ENCODE measurements at places on chromosomes 2 and 18.

DNA sequence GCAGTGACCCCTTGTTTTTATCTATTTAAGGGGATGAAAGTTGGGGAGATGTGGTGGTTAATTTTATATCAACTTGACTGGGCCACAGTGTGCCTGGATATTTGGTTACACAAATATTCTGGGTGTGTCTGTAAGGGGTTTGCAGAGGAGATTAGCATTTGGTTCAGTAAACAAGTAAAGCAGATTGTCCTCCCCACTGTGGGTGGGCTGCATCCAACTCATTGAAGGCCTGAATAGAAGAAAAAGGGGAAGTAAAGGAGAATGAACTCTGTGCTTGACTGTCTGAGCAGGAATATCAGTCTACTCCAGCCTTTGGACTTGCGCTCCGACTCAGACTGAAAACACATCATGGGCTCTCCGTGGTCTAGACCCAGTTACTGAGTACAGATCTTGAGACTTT lies 80.9 kb downstream of the GCA start:
- DNase-seq: no peak

DNA sequence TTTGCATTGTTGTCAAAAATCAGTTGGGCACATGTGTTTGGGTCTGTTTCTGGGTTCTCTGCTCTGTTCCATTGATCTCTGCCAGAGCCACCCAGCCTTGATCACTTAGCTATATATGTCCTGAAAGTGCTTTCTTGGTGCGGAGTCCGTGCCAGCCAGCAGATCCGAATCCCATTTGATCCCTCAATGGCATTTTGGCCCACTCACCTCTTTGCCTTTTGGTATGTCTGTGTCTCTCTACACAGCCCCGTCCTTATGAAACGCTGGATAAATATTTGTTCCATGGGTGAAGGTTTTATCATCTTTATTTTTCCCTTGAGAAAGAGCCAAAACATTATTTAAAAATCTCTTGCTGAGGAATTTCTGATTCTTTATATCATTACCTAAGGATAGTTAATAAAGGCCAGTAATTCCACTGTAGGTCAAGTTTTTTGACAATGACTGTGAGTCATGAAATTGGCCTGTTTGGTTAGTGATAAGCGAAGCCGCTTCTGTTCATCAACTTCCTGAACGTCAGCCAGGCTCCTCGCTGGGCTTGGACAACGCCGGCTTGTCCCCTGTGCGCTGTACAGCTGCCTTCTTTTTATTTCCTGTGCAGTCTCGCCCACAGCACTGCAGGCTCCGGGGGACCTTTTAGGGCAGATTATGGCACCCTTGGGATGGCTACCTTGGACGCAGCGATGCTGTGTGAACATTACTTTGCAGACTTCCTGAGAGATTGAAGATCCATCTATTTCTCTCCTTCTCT lies 24.9 kb downstream of the MTCL1 start:
- no peak for DNase-seq

- no peak for DNase-seq
Measured at GRCh38 chr2:228747483-228747882, 523.6 kb downstream of the PID1 start.

DNA sequence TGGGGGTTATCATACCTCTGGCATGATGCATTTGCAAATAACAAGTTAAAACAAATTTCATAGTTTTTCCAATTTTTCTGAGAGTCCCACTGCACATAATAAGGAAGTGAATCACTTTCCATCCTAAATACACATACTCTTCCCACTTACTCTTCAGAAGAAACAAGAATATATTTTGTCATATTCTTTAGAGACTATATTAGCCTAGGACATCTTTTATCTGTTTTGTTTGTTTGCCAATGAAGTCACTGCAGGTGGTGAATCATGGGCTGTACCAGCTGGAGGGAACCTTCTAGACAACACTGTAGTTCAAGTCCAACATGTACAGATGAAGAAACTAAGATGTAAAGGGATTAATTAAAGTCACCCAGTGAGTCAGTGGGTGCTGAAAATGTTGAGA lies 116.8 kb downstream of the XIRP2 start:
- no peak for DNase-seq

DNA sequence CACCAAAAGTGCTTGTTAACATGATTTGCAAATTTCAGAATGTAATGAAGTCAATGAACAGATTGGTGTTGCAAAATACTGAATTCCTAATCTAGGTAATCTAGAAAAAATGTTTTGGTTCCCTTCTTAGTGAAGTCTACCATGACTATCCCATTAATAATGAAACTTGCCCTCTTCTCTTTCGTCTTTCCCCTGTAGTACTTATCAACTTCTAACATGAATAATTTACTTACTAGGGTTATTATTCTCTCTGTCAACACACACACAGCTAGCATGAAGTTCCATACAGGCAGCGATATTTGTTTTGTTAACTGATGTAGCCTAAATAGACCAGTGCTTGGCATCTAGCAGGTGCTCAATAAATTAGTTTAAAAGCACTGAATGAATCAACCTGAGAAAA lies 160.2 kb downstream of the NCK2 start:
- no peak for DNase-seq

DNA sequence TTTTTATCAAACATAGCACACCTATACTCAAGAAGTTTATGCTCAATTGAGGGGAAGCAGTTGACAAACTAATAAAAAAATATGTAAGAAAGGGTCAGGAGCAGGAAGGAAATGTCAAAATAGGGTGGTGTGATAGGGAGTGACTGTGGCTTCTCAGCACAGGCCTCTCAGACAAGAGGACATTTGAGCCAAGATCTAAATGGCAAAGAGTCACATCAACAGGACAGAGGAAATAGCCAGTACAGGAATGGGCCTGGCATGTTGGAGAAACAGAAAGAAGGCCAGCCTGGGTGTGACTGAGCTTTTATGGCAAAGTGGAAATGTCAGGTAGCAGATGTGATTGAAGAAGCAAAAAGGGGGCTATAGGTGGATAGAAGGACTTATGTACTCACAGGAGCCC lies 117.0 kb downstream of the CCDC148 start:
- DNase-seq: no peak

DNA sequence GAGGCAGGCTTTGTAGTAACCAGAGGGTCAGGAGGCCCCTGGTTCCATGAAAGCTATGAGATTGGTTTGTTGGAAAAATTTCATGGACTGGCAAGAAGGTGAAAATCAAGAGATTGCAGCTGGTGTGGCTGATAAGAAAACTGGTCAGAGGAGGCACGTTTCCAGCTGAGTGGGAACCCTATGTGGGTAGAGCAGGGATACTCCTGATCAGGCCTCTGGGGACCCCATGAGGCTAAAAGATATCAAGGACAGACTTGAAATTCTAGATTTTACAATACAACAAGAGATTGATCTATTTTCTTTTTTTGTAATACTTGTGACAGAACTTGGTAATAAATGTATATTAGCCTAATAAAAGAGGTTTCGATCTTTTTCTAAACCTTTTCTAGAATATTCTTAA lies 1615.1 kb downstream of the DPP10 start:
- no peak for DNase-seq

DNA sequence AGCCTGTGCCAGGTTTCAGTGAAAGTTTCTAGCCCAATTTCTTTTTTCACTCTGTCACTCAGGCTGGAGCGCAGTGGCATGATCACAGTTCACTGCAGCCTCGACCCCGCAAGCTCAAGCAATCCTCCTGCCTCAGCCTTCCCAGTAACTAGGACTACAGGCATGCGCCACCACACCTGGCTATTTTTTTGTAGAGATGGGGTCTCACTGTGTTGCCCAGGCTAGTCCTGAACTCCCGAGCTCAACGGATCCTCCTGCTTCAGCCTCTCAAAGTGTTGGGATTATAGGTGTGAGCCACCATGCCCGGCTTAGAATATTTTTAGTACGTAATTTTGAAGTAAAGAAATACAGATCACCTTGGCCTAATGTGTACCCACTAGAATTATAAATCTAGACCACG lies 87.1 kb downstream of the GORASP2 start:
- no peak for DNase-seq

- DNase-seq: no peak
Measured at GRCh38 chr2:229578052-229578846, 136.1 kb downstream of the DNER start.

DNA sequence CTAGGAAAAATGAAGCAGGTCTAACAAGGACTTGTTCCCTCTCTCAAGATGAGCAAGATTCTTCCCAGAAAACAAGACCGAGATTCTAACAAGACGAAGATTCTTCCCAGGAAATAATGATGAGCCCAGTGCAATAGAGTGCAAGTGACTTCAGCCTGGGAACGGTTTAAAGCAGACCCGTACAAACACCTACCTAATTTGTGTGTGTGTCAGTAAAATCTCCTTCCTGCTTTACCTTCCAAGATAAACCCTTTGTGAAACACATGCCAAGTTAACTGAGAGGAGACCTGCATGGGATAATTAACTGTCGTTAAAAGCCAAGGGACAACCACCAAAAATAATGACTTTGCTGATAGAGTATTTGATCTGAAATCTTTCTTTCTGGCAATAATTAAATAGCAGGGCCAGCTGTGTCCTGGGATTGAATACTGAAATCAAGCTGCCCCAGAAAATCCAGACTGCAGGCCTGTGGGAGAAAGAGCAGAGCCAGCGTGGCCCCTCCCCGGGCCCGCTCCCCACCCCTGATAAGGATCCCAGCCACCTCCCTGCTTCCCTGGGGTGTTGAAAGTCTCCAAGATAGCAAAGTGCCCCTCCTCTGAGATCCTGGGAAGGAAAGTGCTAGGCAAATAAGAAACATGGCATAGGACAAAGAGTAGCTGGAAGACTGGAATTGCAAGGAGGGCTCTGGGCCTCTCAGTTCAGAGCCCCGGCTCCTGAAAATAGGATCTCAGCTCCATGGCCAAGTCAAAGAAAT lies 145.5 kb downstream of the CYP26B1 start:
- no peak for DNase-seq

- no peak for DNase-seq
Measured at GRCh38 chr2:60351321-60351720, 202.1 kb downstream of the BCL11A start.

DNA sequence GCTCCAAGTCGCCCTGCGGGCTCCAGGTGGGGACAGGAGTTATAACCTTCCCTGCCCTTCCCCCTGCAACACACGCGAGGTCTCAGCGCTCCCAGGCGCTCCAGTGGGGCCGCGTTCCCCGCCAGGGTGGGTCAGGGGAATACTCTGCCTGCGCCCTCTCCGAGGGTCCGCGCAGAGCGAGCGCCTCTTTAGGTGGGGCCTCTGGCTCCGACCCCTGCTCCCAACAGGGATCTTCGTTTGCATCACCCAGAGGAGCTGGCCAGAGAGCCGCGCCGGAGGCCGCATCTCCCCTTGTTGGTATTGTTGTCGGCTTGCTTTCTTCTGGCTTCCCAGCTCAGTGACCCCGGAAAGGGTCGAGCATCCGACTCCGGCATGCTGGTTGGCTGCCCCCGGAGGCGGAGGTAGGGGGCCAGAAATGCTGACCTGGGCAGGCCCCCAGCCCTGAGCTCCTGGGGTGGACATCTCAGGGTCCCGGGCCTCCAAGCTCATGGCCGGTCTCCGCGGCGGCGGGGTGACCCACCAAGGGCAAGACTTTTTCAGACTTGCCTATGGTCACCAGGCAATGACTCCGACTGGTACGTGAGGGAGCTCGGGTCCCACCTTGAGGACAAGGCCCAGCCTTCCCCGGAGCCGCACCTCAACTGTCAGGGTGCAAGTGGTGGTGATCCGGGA lies 11.2 kb upstream of the EN1 start:
- DNase-seq: no peak

DNA sequence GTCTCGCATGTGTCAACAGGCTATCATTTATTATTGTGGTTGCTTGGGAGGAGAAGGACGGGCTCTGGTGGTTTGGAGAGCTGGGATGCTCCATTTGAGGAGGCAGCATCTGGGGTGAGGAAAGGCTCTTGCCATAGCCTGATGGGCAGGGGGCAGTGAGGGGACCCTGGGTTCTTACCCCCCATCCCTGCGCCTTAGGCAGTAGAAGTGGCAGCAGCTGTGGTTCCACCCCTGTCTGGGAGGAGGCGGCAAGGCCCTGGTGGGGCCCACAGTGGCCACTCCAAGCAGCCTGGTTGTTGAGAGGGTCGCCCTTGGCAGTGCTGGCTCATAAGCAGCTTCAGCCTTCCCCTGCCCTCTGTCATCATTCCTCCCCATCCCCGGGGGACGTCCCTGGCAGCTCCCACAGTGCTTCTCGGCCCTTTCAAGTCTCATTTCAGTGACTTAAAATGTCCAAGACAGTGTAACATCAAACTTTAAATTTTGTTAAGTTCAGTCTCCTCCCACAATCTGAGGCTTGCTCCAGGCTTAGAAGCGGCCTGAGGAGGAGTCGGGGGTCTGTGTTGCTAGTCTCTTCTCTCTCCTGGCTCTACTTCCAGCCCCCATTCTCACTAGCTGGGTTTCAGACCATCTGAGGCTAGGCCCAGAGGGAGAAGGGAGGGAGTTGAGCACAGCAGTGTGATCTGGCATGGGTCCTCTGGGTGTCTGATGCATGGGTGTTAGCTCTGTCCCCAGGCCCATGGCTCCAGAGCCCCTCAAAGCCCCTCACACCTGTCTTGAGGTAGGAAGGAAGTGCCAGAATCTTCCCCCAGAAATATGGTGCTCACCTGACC lies 34.9 kb upstream of the PTPN4 start:
- DNase-seq: no peak

DNA sequence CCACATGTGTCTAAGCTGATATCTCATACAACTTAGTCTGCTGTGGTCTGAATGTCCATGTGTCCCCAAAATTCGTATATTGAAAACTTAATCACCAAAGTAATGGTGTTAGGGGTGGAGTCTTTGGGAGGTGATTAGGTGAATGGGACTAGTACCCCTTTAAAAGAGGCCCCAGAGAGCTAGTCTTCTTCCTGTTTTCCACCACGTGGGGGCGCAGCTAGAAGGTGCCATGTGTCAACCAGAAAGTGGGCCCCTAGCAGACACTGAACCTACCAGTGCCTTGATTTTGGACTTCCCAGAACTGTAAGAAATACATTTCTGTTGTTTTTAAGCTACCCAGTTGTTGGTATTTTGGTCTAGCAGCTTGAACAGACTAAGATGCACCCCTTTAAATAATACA lies 86.6 kb downstream of the ASB1 start:
- DNase-seq: no peak

DNA sequence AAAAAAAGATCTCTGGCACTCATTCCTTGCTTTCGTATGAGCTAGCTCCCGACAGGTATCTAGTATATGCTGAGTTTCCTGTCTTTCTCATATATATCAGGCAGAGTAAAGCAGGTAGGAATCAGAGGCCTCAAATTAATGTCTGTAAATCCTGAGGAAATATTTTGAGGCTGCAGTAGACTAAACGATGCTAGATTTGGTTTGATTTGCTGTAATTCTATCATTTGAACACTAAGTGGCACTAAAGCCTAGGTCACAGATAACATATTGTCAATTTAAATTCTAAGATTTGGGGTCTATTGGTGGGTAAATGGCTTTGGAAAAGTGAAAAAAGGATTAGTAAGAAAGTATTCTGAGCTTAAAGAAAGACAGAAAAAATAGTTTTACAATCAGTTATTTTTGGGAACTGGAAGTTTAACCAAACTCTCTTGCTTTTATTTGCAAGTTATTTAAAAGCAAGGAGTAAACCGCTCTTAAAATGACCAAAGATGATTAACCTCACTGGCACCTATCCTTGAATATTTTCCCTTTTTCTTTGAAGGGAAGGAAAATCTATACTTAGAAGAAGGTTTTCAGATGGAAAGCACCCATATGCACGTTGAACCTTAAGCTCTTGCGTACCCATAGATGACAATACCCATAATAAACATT lies 37.6 kb upstream of the SLC4A10 start:
- DNase-seq: no peak

All from esophagus squamous epithelium (tissue), 5 donors.